Stimulated activated CD8-positive, alpha-beta memory T cell treated with anti-CD3 and anti-CD28 coated beads, Interleukin-15, amount 100 ng/mL, for 48 hours (primary cell): ENCODE measurements at places on chromosomes 4 and X.

- DNase-seq, result no peak
These were observed 31.5 kb downstream of the TEC start for GRCh38 chr4:48237996-48238645.

- no peak for DNase-seq
These were observed 42.4 kb downstream of the CBLL2 start for GRCh38 chrX:22315151-22315550.

- DNase-seq, result no peak
These were observed 20.8 kb downstream of the FAM184B start for GRCh38 chr4:17760626-17761025.

DNA sequence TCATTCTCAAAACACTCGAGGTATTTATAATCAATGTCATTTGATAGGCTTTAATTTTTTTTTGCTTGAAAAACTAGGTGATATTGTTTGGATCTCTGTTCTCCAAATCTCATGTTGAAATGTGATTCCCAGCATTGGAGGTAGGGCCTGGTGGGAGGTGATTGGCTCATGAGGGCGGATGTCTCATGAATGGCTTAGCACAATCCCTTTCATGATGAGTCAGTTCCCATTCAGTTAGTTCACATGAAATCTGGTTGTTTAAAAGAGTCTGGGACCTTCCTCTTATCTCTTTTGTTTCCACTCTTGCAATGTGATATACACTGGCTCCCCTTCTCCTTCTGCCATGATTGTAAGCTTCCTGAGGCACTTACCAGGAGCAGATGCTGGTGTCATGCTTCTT, 638.7 kb downstream of the DMD start:
- DNase-seq, result no peak

- no peak for DNase-seq
These were observed 2.9 kb downstream of the DOK7 start for GRCh38 chr4:3465698-3466671.

DNA sequence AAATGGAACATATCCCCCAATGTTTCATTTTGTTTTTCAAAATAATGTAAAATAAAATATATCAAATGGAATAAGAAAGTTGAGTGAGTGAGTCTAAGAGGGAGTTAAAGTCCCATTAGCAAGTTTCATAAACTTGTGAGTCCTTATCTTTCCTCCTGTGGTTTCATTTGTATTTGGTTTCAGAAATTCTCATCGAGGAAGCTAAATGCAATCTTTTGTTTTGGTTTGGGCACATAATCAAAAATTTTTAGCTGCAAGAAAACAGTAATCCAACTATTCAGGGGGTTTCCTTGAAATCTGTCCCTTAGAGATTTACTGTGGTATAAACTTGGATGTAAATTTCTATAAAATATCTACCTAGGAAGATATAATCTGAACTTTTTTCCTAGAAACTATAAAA, 124.2 kb downstream of the CAMK2D start:
- no peak for DNase-seq

GRCh38 chr4:55029821-55030503, 95.4 kb downstream of the KDR start:
- DNase-seq, result no peak

DNA sequence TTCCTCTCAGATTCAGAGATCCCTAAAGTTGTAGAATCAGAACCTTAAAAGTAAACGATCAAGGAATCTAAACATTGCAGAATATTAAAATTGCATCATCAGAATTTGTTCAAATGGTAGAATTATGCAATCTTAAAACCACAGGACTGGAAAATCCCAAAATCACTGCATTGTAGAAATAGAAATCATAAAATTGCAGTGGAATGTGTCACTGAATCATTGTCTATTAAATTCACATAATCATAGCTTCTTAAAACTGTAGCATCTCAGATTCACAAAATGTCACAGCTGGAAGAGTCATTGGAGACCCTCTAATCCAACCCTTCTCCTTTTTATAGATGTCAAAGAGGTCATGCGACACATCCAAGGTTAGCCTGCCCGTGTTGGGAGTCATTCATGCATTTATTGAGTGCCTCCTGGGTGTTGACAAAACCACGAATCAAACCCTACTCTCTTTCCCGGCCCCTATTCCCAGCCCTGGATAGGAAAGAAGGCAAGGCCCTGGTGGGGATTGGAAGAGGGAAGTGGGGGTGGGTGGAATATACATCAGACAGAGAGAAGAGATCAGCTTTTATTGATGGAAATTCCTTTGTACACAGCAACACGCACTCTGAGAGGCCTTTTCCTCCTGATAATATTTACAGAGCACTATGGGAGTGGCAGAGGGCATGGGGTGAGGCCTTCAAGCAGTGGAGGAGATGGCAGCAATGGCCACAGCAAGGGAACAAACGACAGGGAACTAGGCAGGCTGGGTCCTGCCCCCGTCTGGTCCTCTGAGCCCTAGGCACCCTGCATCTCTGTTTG, 15.4 kb downstream of the IQSEC2 start:
- DNase-seq, result no peak

DNA sequence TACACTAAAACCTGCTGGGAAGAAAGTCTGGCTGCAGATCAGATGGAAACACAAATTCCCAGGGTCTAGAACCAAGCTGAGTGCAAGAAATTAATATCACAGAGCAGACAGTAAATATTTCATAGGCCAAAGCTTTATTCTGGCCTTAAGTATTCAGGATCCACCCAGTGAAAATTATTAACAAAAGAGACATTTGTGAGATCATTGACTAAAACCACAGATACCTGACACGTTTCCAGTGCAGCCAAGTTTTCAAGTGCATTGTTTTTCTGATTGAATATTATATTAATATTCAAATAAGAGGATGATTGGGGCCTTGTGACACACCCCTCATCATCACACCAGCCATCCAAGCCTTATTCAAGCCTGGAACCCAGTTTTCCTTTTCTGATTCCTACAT, 10.3 kb downstream of the ELOVL6 start:
- DNase-seq, result no peak
